Ascending aorta (tissue), 2 donors: ENCODE measurements at places on chromosomes 7 and 10. TPM values are rescaled to one million over a fixed set of nuclear protein-coding genes. Genes with fewer than 3 reads are reported as not detected.

DNA sequence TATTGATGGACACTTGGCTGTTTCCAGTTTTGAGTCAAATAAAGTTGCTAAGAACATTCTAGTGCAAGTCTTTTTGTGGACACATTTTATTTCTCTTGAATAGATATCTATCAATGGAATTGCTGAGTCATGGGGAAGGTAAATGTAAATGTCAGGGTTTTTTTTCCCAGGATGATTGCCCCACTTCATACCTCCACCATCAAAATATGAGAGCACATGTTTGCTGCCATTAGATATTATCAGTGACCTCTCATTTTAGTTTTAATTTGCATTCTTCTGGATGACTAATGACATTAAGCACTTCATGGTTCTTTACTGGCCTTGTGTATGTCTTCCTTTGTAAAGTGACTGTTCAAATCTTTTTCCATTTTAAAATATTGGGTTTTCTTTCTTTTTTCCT, 45.7 kb downstream of the PAPSS2 start:
- DNase-seq: no peak
- no peak overlapping the region for H3K4me3 ChIP-seq
- no peak overlapping the region for H3K27ac ChIP-seq
- H3K27me3 ChIP-seq: no peaks in the 10 kb centered on the region
- no peaks in the 10 kb centered on the region for H3K4me1 ChIP-seq
- peaks cover 1% of the 10 kb centered on the region for H3K36me3 ChIP-seq

- H3K4me3 ChIP-seq: no peak overlapping the region
- peak overlapping the region; percentile 53 for H3K27ac ChIP-seq
- H3K27me3 ChIP-seq: no peaks in the 10 kb centered on the region
- H3K4me1 ChIP-seq: no peaks in the 10 kb centered on the region
- no peak for DNase-seq
Measured at GRCh38 chr10:75632805-75633462, 201.5 kb downstream of the LRMDA start.

GRCh38 chr7:74030861-74031260, 2.9 kb downstream of the ELN start:
- no peaks in the 10 kb centered on the region for H3K27me3 ChIP-seq
- peak overlapping the region; percentile 93 for H3K27ac ChIP-seq
- H3K36me3 ChIP-seq: peaks cover 34% of the 10 kb centered on the region
- peaks cover 33% of the 10 kb centered on the region for H3K4me1 ChIP-seq
- DNase-seq: no peak

- no peak overlapping the region for H3K27ac ChIP-seq
- no peaks in the 10 kb centered on the region for H3K27me3 ChIP-seq
- no peak overlapping the region for H3K4me3 ChIP-seq
- H3K4me1 ChIP-seq: no peaks in the 10 kb centered on the region
- DNase-seq: no peak
Measured at GRCh38 chr7:111486472-111487142, 75.7 kb downstream of the IMMP2L start.

The LBX1 gene
- not detected for total RNA-seq

The FRMD4A gene
- total RNA-seq: 108 TPM

The TAS2R41 gene
- total RNA-seq: not detected

The LDB1 gene
- 29.8 TPM for total RNA-seq

The NME8 gene
- total RNA-seq: 0.96 TPM

The CHCHD3 gene
- 26.2 TPM for total RNA-seq

The UTF1 gene
- total RNA-seq: not detected
